ENCODE measurements at places on chromosomes 2 and 18.

- no peaks in the 10 kb centered on the region for H3K36me3 ChIP-seq
- peaks cover 8% of the 10 kb centered on the region for H3K4me1 ChIP-seq
- no peak for DNase-seq
- H3K27me3 ChIP-seq: no peaks in the 10 kb centered on the region
- H3K27ac ChIP-seq: no peak overlapping the region
- no peak overlapping the region for H3K4me3 ChIP-seq
These were observed 1.1 kb downstream of the CASP8 start for GRCh38 chr2:201261471-201261870.

GRCh38 chr2:66574701-66575624, 140.0 kb downstream of the MEIS1 start:
- peak overlapping the region; percentile 42 for H3K4me3 ChIP-seq
- H3K4me1 ChIP-seq: peaks cover 9% of the 10 kb centered on the region
- peak; percentile 65 for DNase-seq
- H3K27ac ChIP-seq: peak overlapping the region; percentile 29

- no peak overlapping the region for H3K4me3 ChIP-seq
- no peaks in the 10 kb centered on the region for H3K27me3 ChIP-seq
- no peak overlapping the region for H3K27ac ChIP-seq
- no peak for DNase-seq
- H3K4me1 ChIP-seq: no peaks in the 10 kb centered on the region
These were observed 113.5 kb downstream of the EPHA4 start for GRCh38 chr2:221458578-221458977.

- no peak overlapping the region for H3K4me3 ChIP-seq
- no peak overlapping the region for H3K27ac ChIP-seq
- no peaks in the 10 kb centered on the region for H3K36me3 ChIP-seq
- no peaks in the 10 kb centered on the region for H3K27me3 ChIP-seq
- no peaks in the 10 kb centered on the region for H3K4me1 ChIP-seq
These were observed 811.1 kb upstream of the SALL3 start for GRCh38 chr18:78168526-78168925.

Data from Caco-2 (cell line).